WTC11 (cell line): ENCODE measurements at places on chromosomes 12 and 14. TPM values are rescaled to one million over a fixed set of nuclear protein-coding genes. Genes with fewer than 3 reads are reported as not detected.

The TMPRSS12 gene
- not detected in 3 replicates for total RNA-seq

The GSG1 gene
- 0.21 to 0.28 TPM in 2 of 3 replicates, not detected in the other for total RNA-seq

The MCRS1 gene
- 94.8 to 105 TPM (median 96.5 TPM) in 3 replicates for total RNA-seq

The ADCY4 gene
- total RNA-seq, result 0.96 to 2.4 TPM (median 1.1 TPM) in 3 replicates

The TNS2 gene
- 3.4 to 7.7 TPM (median 4.1 TPM) in 3 replicates for total RNA-seq

The EIF2S3B gene
- 0.55 to 1.0 TPM (median 0.69 TPM) in 3 replicates for total RNA-seq

The SYNDIG1L gene
- 1.4 to 1.9 TPM (median 1.5 TPM) in 3 replicates for total RNA-seq

The TBX3 gene
- 0.89 to 2.2 TPM (median 0.92 TPM) in 3 replicates for total RNA-seq

DNA sequence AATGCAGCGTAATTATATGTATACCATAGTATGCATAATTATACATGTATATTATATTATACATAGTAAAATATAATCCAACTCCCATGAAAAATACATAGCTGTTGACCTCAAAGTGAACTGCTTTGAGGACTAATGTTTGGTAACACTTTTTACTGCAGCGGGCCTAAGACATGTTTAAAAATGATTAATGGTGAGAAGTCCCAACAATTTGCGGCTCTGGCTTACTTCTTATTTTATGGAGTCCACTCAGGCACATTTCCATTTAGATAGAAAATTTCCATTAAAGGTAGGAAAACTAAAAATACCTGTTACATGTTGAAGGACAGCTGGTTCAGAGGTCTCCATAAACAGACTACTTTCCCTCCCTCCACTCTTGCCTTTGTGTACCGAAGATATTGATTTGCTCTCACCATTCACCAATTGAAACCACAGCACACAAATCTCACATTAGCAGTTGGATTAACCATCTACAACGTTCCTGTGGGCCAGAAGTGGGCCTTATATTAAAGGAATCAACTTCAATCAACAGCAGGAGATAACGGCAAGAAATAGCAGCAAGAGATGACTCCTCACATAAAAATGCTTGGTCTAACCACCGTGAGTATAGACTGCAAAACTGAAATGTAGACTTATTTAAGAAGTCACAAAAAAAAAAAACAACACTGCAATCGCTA is 14.1 kb upstream of the NT5DC3 start:
- DNase-seq, result no peak

GRCh38 chr12:90925562-90925961 is 29.4 kb downstream of the CCER1 start:
- no peak for DNase-seq

DNA sequence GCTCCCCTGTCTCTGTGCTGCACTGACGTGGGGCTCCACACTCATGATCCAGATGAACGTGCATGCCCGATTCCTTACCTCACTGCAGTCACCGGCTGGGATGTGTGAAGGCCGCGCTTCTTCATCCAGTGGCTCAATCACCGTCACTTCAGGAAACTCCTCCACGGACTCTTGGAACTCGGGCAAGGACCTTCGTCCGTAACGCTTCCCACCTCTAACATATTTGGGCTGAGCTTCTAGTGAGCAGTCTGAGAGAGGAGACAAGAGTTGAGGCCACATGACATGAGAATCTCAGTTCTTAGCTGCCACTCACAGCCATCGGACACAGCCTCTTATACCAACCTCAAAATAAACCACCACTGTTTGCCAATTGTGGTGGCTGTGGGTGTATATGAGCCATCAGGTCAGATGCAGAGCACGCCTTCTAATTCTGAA is 38.3 kb downstream of the NIN start:
- no peak for DNase-seq

GRCh38 chr14:76810953-76811400 is 1.7 kb downstream of the ANGEL1 start:
- DNase-seq, result no peak

- no peak for DNase-seq
Observed at GRCh38 chr12:24479131-24479530, 469.8 kb downstream of the BCAT1 start.

GRCh38 chr12:78418919-78419318 is 445.7 kb upstream of the SYT1 start:
- no peak for DNase-seq

GRCh38 chr14:58367296-58367695 is 28.4 kb upstream of the TOMM20L start:
- no peak for DNase-seq

GRCh38 chr12:66934302-66935062 is 255.6 kb upstream of the GRIP1 start:
- DNase-seq, result no peak
